ENCODE measurements at places on chromosomes 5 and 9. TPM values are rescaled to one million over a fixed set of nuclear protein-coding genes. Genes with fewer than 3 reads are reported as not detected.

GRCh38 chr9:126756876-126757415, 47.9 kb upstream of the ZBTB43 start:
- H3K27ac ChIP-seq = no peak overlapping the region
- H3K4me1 ChIP-seq = no peaks in the 10 kb centered on the region
- H3K4me3 ChIP-seq = no peak overlapping the region
- no peaks in the 10 kb centered on the region for H3K36me3 ChIP-seq
- no peaks in the 10 kb centered on the region for H3K27me3 ChIP-seq

- H3K4me3 ChIP-seq = no peak overlapping the region
- no peaks in the 10 kb centered on the region for H3K4me1 ChIP-seq
- H3K36me3 ChIP-seq = no peaks in the 10 kb centered on the region
- no peaks in the 10 kb centered on the region for H3K27me3 ChIP-seq
Measured at GRCh38 chr5:55509796-55510522, 24.8 kb downstream of the PLPP1 start.

DNA sequence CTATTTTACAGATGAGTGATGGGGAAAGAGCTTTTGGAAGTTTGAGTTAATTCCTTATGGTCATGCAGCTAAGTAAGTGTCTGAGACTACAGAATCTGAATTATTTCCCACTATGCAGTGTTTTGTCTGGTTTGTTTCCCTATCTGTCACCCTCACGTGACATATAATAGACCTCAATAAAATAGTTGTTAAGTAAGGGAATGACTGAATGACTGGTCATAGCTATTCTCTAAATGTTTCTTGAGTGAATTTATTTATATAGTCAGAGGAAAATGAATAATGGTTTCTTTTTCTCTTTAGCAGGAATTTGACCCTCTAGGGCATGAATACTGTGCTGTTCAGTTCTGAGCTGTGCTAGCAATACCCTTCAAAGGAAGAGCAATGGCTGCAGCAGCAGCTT, 10.3 kb downstream of the TRIM32 start:
- H3K27ac ChIP-seq = no peak overlapping the region
- H3K27me3 ChIP-seq = no peaks in the 10 kb centered on the region
- no peak overlapping the region for H3K4me3 ChIP-seq
- peaks cover 13% of the 10 kb centered on the region for H3K4me1 ChIP-seq

DNA sequence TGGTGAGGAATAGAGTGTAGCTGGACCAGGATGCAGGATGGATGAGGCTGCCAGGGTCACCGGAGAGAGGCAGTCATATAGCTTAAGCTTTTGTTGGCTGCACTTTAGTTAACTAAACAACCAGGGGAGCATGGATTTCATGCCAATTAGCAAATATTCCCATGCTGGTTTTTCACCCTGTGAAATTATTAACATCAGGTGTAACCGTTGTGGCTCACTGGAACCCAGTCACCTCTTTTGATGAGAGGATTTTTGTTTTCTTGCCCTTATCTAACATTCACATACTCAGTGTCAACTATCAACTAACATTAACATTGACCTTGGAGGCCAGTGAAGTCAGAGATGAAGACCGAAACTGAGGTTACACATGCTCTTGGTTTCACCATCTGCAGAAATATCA, 97.2 kb upstream of the BASP1 start:
- H3K27me3 ChIP-seq = no peaks in the 10 kb centered on the region
- no peaks in the 10 kb centered on the region for H3K36me3 ChIP-seq
- H3K4me3 ChIP-seq = no peak overlapping the region

- no peaks in the 10 kb centered on the region for H3K27me3 ChIP-seq
- H3K36me3 ChIP-seq = no peaks in the 10 kb centered on the region
- H3K4me1 ChIP-seq = no peaks in the 10 kb centered on the region
- no peak overlapping the region for H3K4me3 ChIP-seq
- no peak overlapping the region for H3K27ac ChIP-seq
- no peak for DNase-seq
Measured at GRCh38 chr5:55734658-55735057, 3.2 kb upstream of the DDX4 start.

GRCh38 chr5:68012429-68012828, 203.1 kb upstream of the PIK3R1 start:
- no peak for DNase-seq
- H3K27ac ChIP-seq = no peak overlapping the region
- H3K36me3 ChIP-seq = no peaks in the 10 kb centered on the region
- H3K4me3 ChIP-seq = no peak overlapping the region
- H3K4me1 ChIP-seq = no peaks in the 10 kb centered on the region

Gene NOXA1
- 0.66 TPM for total RNA-seq

Gene SOWAHA
- total RNA-seq = not detected

- no peak overlapping the region for H3K27ac ChIP-seq
- H3K4me1 ChIP-seq = peaks cover 21% of the 10 kb centered on the region
- no peak overlapping the region for H3K4me3 ChIP-seq
- DNase-seq = no peak
Measured at GRCh38 chr9:105053209-105053652, 125.3 kb upstream of the ABCA1 start.

DNA sequence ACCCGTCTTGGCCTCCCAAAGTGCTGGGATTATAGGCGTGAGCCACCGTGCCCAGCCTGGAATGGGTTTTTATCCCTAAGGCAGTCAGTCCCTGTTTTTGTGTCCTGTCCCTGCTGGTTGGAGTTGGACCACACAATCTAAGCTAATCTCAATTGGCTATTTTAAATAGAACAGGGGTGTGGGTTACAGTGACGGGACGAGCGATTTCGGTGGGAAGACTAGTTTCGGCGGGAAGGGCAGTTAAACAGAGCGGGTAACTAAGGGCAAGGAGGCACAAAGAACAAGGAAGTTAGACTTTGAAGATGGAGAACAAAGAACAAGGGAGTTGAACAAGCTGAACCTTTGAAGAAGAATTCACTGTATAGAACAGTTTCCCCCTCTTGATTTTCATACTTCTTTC, 1.4 kb downstream of the GTF3C5 start:
- no peaks in the 10 kb centered on the region for H3K36me3 ChIP-seq
- H3K27ac ChIP-seq = no peak overlapping the region
- H3K4me3 ChIP-seq = no peak overlapping the region
- DNase-seq = no peak

Gene IRX1
- not detected for total RNA-seq

DNA sequence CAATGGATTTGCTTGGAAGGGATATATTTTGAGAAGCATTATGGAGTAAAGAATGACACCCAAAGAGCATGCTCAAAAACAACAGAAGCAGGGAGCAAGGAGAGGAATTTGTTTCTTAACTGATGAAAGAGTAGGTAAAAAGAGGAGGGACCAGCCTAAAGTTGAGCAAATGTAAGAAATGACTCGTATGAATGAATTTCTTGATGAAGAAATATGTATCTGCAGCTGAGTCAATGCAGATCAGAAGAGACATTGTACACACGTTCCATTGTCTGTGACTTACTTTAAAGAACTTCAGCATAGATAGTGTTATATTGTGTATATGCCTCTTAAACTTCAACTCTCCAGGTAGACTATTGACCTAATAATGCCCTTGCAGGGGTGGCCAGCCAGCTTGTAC, 112.7 kb upstream of the NREP start:
- H3K36me3 ChIP-seq = no peaks in the 10 kb centered on the region
- H3K27me3 ChIP-seq = no peaks in the 10 kb centered on the region
- DNase-seq = no peak
- no peak overlapping the region for H3K4me3 ChIP-seq
- no peaks in the 10 kb centered on the region for H3K4me1 ChIP-seq

DNA sequence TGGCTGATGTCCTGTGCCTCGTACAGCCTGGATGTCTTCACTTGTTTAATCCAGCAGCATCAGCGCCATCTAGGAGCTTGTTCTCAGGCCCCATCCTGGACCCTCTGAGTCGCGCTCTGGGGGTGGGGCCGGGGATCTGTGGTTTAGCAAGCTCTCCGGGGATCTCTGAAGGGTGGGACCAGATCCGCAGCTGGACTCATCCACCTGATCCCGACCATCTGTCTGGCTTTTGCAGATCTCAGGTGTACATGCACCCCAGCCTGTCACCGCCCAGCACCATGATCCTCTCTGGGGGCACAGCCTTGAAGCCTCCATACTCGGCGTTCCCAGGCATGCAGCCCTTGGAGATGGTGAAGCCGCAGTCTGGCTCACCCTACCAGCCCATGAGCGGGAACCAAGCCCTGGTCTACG, 15.1 kb upstream of the POMT1 start:
- H3K4me1 ChIP-seq = no peaks in the 10 kb centered on the region
- no peak overlapping the region for H3K27ac ChIP-seq
- H3K36me3 ChIP-seq = peaks cover 89% of the 10 kb centered on the region
- H3K27me3 ChIP-seq = no peaks in the 10 kb centered on the region
- H3K4me3 ChIP-seq = no peak overlapping the region
- DNase-seq = no peak

All from CD8-positive, alpha-beta memory T cell (primary cell).